Left kidney (tissue), 8 donors: ENCODE measurements at places on chromosomes 5 and 9.
A peak's percentile ranks its signal among the peaks of the same experiment; 100 is the strongest.

- DNase-seq: no peak
Measured at GRCh38 chr9:98429613-98430012, 174.2 kb upstream of the TBC1D2 start.

- no peak for DNase-seq
Measured at GRCh38 chr9:85892401-85892800, 48.5 kb upstream of the NAA35 start.

GRCh38 chr9:125886365-125886764 is 139.2 kb downstream of the PBX3 start:
- DNase-seq: no peak

- DNase-seq: no peak
Measured at GRCh38 chr9:133978226-133978898, 13.8 kb downstream of the VAV2 start.

GRCh38 chr5:44891116-44891515 is 82.4 kb downstream of the MRPS30 start:
- DNase-seq: no peak

- DNase-seq: no peak
Measured at GRCh38 chr9:92247296-92247695, 46.2 kb downstream of the IARS1 start.

GRCh38 chr9:132126680-132127236 is 35.1 kb upstream of the NTNG2 start:
- DNase-seq: no peak

DNA sequence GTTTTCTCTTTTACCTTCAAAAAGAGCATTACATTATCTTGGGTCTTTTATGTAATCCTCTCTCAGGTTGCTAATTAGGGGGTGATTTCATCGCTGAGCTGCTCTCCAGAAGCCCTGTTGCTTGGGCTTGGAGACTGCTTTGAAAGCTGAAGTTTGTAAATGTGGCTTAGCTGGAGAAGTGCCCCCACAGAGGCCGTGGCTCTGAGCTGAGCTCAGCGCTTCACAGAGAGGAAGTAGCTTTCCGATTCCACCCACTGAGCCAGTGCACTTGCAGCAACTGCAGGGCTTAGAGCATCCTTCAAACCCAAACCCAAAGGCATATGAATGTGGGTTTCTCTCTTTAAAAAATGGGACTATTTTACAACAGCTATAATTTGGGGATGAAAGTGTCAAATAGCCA is 13.7 kb upstream of the NXNL2 start:
- no peak for DNase-seq

DNA sequence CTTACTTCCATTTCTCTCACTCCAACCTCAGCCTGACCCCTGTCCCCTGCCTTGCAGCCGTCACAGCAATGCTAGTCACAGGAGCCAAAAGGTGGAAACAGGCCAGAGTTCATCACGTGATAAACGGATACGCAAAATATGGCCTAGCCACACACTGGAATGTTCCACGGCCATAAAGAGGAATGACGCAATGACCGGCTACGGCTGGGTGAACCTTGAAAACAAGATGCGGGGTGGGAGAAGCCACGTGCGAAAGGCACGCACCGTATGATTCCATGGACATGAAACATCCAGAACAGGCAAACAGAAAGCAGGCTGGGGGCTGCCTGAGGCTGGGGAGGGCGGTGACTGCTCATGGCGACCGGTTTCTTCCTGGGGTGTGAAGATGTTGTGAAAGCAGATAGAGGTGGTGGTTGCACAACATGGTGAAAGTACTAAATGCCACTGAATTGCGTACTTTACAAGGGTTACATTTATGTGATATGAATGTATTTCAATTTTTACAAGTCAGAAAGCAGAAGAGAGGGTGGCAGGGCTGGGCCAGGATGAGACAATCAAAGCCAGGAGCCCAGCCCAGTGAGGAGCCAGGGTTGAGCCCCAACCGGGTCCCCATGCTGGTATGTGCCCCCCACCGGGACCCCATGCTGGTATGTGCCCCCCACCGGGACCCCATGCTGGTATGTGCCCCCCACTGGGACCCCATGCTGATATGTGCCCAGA is 117.8 kb upstream of the SARDH start:
- DNase-seq: peak; percentile 77

DNA sequence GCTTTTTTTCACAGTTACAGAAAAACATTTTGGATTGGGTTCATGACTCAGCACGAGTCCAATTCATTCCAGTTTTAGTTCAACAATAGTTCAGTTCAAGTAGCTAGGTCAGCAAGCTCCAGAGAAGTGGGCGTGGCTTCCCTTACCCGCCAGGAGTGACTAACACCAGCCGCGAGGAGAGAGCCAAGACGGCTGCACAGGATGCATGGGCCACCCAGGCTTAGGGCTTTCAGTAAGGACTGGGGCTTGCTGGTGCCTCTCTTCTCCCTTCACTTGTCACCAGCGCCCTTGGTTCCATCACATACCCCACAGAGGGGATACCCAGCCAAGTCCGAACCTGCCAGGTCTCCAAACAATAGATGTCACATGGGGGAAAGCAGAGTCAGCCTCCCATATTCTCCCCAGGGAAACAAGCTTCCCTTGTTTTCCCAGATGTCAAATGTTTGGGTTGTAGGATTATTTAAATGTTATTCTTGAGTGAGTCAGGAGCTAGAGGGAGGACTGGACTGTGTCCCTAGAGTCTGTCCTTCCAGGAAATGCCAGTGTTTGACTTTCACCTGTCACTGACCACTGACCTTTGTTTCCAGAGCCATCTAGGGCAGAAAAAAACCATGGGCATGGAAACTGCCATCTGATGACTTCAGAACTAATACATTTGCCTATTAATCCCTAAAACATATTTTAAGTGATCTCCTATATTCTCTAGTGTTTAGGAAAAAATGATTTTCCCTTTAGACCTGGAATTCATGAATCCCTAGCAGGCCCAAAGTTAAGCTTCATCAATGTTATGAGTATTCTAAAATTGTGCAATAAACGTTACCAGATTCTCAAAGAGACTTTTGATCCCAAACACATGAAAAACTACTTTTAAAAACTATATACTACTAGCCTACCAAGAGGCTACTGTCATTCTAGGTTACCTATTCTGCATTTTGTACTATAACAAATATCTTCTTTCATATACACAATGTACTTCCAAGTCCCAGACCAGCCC is 51.9 kb downstream of the NIPAL4 start:
- DNase-seq: peak; percentile 69

GRCh38 chr9:4334410-4334813 is 34.5 kb upstream of the GLIS3 start:
- DNase-seq: peak; percentile 41

DNA sequence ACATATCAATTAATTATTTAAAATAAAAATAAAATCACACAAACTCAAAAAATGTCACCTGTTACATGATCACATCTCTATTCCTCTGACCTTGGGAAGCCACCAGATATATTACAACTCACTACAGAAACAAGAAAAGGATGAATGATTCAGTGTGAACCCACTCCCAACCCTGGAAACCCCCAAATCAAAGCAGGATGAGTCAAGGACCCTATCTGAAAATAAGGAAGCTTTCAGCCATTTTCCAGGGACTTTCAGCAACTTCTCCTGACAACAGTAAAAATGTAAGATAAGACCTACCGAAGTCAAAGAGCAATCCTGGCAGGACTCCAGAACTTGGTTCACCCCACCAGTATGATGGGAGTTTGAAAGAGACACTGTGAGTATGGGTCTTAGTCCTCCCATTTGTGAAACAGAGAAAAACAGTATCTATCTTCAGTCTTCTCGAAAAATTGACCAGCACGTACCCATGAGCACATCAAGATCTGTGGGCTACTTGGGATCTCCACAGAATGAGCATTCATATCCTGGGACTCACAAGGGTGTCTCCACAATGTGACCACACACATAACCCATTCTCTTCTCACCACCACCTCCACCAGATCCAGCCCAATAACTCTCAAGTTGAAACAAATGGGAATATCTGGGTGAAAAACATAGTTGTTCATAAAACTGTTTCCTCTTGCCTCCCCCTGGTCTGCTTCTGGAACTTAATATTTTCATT is 9.9 kb downstream of the NRG2 start:
- DNase-seq: no peak

DNA sequence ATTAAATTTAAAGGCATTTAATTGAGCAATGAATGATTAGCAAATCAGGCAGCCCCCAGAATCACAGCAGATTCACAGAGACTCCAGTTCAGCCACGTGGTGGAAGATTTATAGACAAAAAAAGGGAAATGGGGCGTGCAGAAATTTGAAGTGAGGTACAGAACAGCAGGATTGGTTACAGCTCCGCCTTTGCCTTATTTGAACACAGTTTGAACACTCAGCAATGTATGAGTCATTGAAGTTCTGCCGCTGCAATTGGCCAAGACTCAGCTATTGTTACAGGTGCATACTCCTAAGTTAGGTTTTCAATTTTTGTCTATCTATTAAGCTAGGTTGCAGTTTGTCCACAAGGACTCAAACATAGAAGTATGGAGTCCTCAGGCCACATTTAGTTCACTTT is 157.7 kb upstream of the SLC12A2 start:
- no peak for DNase-seq

DNA sequence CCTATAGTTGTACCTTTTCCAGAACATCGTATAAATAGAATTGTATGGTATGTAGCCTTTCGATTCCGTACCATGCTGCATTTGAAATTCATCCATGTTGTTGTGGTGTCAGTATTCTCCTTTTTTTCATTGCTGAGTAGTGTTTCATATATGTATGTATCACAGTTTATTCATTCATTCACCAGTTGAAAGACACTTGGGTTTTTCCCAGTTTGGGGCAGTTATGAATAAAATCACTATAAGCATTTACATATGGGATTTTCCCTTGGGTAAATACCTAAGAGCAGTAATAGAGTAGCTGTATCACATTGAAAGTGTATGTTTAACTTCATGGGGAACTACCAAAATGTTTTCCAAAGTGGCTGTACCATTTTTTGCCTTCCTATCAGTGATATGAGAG is 16.1 kb upstream of the FKTN start:
- DNase-seq: no peak

- DNase-seq: no peak
Measured at GRCh38 chr5:125402787-125403186, 656.3 kb upstream of the ZNF608 start.

DNA sequence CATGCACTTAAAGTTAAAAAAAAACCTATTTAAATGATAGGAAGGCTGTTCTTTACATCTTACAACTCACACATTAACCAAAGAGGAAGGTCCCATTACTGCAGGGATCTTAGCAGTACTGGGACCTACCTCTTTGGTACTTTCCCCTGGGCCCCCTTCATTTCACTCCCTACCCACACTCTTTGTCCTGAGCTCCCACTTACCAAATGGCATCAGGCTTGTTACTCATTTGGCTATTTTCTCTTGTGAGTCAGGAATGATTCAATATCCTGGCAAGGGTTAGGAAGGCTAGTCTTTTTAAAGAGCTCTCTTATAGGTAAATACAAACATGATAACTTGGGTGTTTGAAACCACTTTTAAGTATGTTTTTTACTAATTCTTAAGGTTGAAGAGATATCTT is 117.4 kb upstream of the ELL2 start:
- DNase-seq: no peak

DNA sequence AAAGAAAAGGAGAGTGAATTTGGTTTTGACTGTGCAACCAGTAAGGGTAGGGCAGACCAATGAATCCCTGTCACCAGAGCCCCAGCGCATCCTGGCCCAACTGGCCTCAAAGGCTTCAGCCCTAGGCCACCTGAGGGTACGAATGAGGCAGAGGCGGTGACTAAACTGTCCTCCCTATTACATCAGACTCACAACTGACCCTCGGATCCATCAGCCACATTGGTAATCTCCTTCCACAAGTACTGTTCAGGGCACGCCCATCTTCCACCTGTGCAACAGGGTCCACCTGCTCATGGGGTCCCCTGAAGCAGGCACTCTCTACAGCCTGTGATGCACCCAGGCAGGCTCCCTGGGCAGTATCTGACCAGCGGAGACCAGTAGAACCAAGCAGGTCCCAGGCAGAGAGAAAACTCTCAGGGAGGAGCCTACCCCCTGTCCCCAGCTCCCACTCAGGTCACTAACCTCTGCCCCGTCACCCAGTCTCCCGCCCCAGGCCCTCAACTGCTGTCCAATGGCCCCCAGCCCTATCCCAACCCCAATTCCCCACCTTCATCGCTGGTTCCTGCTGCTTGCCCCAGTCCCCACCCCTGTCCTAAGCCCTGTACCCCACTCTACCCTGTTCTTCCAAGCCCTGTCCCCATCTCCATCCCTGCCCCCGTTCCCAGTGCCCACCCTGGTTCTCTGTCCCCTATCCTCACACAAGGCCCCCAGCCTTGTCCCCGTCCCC is 904 bp downstream of the EDF1 start:
- DNase-seq: no peak

GRCh38 chr9:130311408-130312140 is 46.0 kb downstream of the HMCN2 start:
- no peak for DNase-seq

DNA sequence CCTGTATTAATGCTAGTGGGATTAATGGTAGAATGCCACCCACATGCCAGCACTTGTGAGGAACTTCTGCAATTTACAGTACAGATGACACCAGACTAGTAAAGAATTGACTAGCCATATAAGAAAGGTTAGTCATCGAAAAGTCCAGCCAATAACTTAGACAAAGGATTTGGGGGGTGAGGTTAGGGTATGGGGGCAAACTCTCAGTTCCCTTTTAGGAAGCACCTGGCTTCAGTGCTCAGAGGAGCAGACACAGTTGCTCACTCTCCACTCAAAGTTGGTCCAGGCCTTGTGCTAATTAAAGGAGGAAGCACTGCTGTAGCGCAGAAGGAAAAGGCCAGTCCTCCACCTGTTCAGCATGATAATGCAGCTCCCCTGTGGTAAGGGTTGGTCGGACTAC is 25.2 kb downstream of the TGFBR1 start:
- DNase-seq: no peak

DNA sequence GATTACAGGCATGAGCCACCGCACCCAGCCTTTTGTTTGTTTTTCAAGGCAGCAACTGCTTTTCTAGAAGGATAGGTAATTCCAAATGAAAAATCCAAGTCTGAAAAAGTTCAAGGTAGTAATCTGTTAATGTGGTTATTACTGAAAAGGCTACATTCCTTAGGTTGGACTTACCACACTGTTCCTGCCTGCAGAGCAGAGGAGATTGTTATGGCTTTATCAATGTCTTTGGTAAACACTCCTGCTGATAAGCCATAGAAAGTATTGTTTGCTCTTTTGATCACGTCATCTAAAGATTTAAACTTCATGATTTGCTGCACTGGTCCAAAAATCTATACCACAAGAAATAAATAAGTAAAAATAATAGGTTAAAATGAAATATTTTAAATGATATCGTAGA is 43.4 kb downstream of the ALDH1A1 start:
- no peak for DNase-seq

- DNase-seq: no peak
Measured at GRCh38 chr5:14702238-14702839, 37.8 kb downstream of the OTULIN start.

DNA sequence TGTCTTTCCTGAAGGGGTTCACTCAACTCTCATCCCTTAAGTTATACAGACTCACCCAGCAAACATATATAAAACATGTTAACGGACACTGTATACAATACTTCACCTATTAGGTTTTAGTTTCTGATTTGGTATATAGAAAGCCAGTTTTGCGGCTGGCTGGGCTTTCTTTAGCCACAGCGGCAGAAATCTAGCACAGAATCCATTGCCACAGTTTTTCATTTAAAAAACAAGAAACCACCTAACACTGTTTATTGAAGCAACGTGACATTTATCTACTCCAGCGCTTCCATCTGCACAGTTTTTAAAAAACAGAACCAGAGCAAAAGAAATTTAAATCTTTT is 67.3 kb downstream of the SNX30 start:
- DNase-seq: no peak
